ENCODE measurements at places on chromosomes 5 and 9.

DNA sequence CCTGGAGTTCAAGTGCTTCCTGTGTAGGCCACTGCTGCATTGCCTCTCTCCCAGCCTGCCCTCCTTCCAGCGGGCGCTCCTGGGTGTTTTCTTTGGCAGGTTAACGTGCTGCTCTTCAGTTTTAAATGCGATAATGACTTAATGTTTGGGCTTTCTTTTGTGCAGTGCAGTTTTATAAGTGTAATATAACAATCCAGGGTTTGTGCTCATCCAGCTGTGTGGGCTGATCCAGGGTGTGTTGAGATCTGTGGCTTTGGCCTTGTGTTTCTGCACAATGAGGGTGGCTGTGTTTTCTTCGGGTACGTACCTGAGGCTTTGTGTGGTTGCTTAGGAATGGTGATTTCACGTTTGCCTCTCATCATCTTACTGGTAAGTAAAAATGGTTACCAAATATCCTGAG, 50.6 kb downstream of the PCSK5 start:
- DNase-seq, result no peak

DNA sequence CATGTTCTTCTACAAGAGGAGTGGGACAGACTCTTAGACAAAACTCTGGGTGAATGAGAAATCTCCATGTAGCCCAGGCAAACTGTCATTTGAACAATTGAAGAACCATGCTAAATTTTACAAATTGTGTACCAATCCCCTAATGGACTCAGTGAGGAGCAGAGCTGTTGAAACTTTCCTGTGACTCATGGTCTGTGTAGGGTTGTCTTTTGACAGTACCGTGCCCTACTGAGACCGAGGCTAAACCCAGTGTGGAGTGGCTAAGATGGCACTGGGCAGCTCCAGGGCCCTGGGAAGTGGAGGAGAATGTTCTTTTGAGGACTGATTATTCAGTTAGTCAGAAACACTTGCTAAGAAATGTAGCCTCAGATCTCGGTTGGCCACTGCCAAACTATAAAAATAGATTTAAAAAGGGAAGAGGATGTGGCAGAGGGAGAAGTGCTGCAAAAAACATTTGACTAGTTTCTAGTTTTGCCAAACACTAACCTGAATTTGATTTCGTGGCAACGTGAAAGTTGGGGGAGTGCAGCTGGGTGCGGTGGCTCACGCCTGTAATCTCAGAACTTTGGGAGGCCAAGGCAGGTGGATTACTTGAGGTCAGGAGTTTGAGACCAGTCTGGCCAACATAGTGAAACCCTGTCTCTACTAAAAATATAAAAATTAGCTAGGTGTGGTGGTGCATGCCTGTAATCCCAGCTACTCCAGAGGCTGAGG, 24.7 kb downstream of the POU4F3 start:
- no peak for DNase-seq

DNA sequence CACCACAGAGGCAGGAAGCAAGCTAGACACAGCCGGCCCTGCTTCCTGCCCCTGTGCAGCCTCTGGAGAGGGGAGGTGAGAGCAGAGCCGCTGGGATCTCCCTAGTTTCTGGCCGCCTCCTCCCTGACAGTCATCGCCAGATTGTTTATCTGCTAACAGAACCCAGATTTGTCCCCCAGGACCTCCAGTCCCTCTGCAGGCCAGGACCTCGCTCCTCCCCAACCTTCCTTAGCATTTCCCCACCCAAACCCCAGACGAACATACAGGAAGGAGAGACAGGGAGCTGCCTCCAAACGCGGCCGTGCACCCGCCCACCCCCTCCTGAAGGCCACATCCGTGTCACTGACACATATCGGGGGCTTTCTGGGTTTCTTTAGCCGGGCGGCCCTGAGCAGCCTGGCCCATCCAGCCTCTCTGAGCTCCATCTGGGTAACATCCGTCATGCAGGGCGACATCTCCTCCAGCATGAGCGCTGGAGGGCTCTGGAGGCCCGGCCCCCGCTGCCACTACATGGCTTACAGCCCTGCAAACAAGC, 47.5 kb downstream of the DBH start:
- no peak for DNase-seq

- DNase-seq, result no peak
These were observed 651.7 kb upstream of the WWC1 start for GRCh38 chr5:167639766-167640165.

DNA sequence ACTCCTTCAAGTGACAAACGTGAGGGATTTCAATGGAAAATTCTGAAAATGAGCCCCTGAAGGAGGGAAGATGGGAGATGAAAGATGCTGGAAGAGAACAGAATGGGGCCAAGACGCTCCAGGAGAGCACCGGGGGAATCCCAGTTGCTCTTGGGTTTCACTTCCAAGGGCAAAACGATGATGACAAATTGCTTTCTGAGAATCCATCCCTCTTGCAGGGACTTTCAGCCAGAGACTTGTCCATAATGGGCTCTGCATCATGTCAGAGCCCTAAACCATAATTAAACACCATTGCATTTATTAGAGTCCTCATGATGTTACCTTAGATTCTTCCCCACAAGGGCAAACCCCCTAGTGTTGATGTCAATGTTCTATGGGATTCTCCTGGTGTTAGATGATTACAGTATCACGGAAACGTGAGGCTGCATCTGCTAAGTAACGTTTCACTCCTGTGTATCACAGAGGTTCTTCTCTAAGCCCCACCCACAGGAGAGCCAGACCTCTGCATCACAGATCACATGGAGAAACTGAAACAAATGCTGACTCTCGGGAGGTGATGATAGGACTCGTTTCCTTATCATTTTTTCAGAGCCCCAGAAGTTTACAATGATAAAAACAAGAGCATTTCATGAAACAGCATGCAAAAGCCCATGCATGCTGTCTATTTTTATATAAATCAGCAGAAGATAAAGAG, 114.4 kb downstream of the TENT4A start:
- DNase-seq, result no peak

DNA sequence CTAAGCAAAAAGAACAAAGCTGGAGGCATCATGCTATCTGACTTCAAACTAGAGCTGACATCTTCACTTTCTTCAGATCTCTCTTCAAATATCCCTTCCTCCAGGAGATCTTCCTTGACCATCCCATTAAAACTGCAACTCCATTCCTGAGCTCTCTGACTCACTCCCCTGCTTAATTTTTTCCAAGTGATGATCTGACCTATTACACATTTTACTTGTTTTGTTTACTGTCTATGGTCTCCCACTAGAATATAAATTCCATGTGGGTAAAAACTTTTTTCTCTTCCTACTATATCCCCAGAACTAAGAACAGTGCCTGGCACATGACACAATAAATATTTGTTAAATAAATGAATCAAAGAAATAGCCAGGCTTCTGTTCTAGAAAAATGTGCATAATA, 87.5 kb downstream of the SLIT3 start:
- no peak for DNase-seq
